ENCODE measurements at places on chromosomes 3 and 15. TPM values are rescaled to one million over a fixed set of nuclear protein-coding genes. Genes with fewer than 3 reads are reported as not detected.

The ATP2B2 gene
- 0.16 TPM for total RNA-seq

The HAPLN3 gene
- 5.2 TPM for total RNA-seq

The GOLGA6D gene
- not detected for total RNA-seq

The HERC2 gene
- 62.2 TPM for total RNA-seq

The CELF6 gene
- 1.6 TPM for total RNA-seq

The PLCB2 gene
- 31.9 TPM for total RNA-seq

The EDEM1 gene
- 47.8 TPM for total RNA-seq

GRCh38 chr3:113698956-113699355 is 2.5 kb upstream of the USF3 start:
- no peak for DNase-seq

DNA sequence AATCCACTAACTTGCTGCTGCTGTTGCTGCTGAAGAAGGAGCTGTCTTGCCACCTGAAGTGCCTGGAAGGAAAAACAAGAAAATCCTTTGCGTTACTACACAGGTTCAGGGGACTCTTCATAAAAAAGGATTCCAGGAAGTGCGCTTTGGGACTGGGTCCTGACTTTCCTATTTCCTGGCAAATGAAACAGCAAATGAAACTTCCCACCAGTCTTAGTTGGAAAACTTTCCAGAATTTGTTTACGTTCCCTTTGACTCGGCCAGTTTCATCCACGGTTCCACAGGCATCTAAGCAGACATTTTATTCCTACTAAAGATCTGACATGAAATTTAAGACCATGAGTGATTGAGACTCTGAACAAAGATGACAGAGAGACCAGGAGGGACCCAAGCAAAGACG is 471.0 kb downstream of the FOXP1 start:
- DNase-seq = no peak

- DNase-seq = peak; percentile 59
These were observed 68.4 kb downstream of the MEGF11 start for GRCh38 chr15:66184936-66185790.

DNA sequence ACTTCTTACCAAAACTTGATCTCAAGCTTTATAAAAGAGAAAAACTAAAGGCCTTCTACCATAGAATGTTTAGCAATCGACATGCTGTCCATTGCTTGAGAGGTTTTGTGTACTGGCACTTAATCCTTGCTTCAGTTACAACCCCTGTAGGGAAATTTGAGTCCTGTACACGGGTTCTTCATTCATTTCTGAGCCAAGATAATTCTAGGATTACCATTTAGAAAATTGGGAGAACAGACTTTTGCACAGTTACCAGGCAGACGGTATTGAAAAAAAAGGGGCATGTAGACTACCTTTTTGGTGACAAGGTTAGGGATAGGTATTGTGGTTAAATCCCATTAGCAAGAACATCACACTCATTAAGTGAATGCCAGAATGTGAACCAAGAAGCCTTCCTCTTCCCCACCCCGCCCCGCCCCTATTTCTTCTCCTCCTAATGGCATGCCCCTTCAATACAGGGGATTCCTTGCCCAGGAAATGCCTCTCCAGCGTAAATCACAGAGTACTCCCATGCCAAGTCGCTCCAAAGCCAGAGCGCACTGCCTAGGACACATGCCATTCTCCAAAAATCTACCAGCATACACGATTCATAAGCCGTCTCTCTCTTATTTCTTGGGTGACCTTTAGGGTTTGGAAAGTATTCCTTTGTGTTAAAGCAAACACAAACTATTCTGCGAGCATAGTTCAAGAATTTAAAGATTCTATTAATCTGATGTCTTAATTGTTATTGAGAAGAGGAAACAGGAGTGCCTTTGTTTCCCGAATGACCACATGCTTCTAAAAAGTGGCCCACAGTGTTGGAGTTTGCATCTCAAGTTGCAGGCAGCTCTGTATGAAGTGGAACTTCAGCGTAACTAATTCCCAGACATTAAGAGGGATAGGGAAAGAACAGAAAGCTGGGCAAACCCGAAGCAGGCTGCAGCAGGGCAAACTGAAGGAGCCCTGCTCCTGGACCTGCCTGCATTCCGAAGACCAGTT is 164.0 kb upstream of the NR2F2 start:
- no peak for DNase-seq

DNA sequence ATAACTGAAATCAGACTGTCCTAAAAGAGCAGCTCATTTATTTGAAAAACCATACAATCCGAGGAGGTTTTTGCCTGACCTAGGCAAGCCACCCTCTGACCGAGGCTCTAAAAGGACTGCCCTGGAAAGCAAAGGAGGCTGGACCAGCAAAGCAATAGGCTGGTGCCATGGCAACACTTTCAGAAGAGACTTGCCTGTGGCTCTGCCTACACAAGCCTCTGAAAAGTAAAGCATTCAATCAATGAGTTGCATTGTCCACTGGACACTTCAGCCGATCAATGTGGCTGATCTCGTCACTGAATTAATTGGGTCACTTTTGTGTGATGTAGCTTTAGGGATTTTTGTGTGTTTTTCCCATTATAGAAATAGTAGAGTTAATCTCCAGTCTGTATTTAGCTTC is 99.1 kb upstream of the SEMA6D start:
- DNase-seq = no peak

DNA sequence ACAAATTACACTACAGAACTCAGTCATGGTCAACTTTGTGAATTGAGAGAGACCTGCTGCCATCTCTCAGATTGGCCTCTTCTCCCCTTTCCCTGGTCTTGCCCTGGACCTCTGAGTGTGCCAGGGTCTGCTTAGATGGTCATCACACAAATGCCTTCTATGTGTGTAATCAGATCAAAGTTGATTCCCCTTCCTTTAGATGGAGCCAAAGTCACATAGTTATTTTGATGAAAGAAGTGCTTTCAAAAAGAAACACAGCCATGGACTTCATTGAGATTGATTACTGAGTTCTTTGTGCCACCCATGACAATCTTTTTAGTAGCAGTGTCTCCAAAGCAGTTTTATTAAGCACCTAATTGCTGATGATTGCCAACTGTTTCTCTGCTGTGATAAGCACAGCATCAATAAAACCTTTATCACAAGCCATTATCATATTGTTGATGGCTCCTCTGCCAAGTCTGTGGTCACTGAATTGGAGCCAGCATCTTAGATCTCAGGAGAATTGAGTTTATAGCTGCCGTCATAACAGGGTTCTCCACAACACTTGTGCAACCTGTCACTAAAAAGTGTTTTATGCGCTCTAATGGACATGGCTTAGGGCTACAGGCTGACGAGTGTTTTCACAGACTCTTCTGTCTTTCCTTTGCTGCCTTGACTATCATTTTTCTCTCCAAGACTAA is 149.7 kb upstream of the NUDT16 start:
- no peak for DNase-seq

- DNase-seq = no peak
These were observed 49.2 kb upstream of the SSR3 start for GRCh38 chr3:156604064-156604641.

GRCh38 chr3:52934630-52935530 is 37.5 kb upstream of the STIMATE start:
- no peak for DNase-seq

GRCh38 chr3:42732196-42732828 is 29.7 kb upstream of the HHATL start:
- peak; percentile 39 for DNase-seq

- DNase-seq = no peak
These were observed 280.4 kb downstream of the RAP2B start for GRCh38 chr3:153442386-153442785.

DNA sequence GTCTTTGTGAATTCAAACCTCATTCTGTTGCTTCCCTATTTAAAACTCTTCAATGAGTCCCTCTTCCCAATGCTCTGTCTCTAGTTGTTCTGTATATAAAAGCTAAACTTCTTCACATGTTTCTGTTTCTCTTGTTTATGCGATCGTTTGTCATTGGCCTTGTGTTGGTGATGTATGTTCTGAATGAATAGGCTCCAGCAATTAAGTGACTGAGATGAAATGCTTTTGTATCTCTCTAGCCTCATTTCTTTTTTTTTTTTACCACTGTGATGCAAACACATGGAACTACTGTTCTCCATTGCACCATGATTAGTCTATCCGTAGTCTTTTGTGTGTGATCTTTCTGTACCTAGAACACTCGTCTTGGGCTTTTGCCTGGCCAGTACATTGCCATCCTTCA is 380.5 kb upstream of the TPRG1 start:
- no peak for DNase-seq
